ENCODE measurements at places on chromosomes 4 and X.

DNA sequence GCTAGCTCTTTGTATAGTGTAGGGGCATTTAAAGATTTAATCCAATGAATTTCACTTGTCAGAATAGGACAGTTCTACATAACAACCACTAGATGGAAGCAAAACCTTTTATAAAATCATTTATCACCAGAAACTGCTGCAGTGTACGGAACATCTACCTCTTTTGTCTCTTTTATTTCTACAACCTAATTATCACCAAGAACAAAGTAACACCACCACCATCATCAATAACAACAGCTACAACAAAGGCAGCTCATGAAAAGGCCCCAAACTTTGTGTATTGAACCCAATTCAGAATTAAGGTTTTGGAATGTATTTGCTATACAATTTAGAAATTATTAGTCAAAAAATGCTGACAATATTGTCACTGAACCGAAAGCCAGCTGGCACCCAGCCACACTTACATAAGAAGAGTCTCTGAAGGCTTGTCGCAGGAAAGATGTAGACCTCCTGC lies 260.9 kb upstream of the RPS6KA3 start:
- DNase-seq: no peak

DNA sequence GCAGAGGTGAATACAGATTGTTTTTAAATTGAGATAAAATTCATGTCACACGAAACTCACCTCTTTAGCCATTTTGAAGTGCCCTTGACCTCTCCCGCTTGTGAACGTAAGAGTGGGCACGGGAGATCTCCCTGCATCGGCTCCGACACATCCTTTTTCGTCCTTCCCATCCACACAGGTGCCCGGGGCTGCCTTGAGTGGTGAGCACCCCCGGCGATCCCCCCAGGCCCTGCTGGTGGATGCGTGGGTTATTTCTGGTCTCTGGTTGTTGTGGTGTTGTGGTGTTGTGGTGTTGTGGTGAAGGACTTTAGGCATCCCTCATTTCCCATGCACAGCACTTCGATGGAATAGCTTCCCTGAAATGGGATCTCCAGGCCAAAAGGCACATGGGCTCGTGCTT lies 46.1 kb downstream of the PSAPL1 start:
- DNase-seq: no peak

DNA sequence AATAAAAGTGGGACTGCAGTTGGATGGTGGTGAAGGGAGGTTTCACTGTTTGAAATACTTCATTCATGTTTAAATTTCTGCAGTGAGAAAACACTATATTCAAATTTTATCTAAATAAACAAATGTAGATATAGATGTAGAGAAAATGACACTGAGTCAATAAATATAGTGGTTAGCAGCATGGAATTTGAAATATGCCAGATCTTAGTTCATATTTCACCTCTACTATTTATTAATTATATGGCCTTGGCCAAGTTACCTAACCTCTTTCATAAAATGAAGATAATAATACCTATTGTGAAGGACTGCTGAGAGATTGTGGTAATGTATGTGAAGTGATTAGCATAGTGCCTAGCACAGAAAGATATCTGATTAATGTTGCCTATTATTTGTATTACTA lies 70.5 kb downstream of the AGTR2 start:
- DNase-seq: no peak

DNA sequence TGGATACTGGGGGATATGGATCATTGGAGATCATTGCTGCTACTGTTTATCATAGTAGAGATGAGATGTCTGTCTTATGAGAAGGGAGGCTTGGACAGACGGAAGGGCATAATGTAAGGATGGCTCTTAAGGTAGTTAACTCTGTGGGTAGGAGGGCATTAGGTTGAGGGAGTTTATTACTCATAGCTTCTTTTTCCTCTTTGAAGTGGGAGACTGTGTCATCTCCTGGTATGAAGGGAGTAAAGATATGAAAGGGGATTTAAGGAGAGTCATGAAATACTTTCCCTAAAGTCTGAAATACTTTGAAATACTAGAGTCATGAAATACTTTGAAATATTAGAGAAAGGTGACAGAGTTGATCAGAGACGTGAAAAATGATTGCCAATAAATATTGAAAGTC lies 255.5 kb upstream of the PITX2 start:
- no peak for DNase-seq

GRCh38 chr4:139740121-139740520 lies 74.5 kb downstream of the MGST2 start:
- no peak for DNase-seq

- no peak for DNase-seq
Observed at GRCh38 chr4:173943547-173943946, 339.9 kb downstream of the FBXO8 start.

- DNase-seq: no peak
Observed at GRCh38 chr4:128590773-128591172, 218.7 kb upstream of the JADE1 start.

GRCh38 chrX:118325453-118325852 lies 20.5 kb upstream of the WDR44 start:
- no peak for DNase-seq

DNA sequence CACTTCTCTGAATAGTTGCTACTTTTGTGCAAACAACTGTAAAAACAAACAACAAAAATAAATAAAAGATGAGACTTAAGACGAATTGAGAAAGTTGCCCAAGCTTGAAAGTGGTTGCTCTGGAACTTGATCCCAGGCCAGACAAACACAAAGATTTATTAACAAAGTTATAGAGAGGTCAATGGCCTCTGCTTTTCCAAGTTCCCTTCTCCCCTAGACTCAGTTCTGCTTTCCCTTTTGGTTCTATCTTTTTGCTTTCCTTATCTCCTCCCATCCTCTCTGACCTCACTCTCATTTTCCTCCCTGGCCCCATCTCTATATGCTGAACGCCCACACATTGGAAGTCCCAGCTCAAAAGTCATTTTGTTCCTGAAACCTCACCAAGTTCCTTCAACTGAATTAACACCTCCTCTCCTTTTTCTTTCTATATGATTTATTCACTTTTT lies 82.7 kb downstream of the MXRA5 start:
- no peak for DNase-seq

GRCh38 chrX:31213941-31214340 lies 142.1 kb upstream of the FTHL17 start:
- DNase-seq: no peak

- no peak for DNase-seq
Observed at GRCh38 chr4:124390861-124391260, 321.7 kb downstream of the ANKRD50 start.

DNA sequence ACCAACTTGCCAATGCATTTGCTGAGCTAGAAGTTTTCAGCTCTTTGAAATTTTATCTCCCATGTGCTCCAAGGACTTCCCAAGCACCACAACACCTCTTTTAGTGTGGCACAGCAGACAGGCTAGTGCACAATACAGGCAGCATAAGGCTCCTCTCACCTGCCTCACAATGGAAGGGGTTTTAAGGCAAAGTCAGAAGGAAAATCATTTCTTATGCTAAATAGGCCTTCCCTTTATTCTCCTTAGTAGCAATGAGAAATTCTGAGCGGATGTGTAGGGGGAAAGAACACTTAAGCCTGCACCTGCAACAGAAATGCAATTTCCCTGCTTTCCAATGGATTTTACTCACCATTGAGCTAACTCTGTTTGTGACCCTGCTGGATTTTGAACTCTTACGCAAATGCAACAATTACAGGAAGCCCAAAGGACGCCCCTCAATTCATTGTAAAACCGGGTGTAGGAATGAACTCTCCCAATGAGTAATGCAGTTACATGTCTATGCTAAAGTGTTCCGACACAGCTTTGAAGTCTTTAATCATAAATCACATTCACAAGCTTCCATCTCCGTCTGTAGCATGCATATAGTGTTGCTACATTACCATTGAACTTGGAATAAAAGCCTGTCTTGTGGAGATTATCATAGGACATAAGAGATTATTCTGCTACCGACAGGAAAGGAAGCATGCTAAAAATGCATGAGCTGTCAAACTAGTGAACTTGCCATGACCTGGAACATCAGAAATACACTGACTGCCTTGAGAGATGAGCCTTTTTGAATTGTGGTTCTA lies 1084.9 kb downstream of the RPA4 start:
- DNase-seq: no peak

- DNase-seq: no peak
Observed at GRCh38 chrX:11619441-11619840, 46.3 kb downstream of the ARHGAP6 start.

GRCh38 chr4:158739600-158739999 lies 16.4 kb upstream of the PPID start:
- DNase-seq: no peak

DNA sequence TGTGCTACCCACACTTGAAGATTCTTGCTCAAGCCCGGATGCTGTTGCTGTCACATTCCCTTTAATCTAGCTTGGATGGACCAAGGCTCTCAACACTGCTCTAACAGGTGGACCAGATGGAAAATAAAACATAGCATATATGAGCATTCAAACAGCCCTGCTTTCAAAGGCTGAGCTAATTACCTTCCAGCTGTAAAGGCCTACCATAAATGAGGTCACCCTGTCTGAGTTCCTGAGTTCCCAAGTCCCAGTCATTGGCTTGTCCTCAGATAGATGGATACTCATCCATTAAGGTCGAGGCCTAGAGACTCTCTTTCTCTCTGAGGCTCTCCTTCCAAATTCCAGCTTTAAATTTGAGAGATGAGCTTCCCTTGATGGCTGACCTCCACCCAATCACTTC lies 147.5 kb downstream of the STOX2 start:
- no peak for DNase-seq

- no peak for DNase-seq
Observed at GRCh38 chr4:83231620-83232076, 53.0 kb downstream of the COQ2 start.

- no peak for DNase-seq
Observed at GRCh38 chrX:20500171-20500865, 233.6 kb upstream of the RPS6KA3 start.

DNA sequence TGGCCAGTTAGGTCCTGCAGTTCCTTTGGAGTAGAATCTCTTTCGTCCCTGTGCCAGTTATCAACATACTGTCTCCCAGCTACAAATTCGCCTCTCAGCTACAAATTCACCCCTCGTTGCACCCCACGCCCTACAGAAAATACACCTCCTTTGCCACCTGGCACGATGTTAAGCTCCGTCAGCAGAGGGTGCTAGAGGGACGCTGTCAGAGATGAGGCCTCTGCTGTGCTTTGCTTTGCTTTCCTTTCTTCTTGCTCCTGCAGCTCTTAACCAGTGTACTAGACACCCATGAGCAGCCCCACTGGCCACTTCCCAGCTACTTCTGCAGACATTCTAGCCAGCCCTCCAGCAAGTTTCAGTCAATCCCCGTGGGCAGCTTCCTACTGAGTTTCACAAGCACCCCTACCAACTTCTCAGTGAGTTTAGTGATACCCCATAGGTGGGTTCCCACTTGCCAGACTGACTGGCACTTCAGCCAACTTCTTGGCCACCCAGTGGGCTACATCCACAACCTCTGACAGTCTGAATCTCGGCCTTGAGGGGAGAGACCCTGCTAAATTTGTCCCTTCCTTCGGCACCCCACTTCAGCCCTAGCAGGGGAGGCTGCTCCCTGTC lies 21.8 kb downstream of the HAUS3 start:
- peak; percentile 52 for DNase-seq

DNA sequence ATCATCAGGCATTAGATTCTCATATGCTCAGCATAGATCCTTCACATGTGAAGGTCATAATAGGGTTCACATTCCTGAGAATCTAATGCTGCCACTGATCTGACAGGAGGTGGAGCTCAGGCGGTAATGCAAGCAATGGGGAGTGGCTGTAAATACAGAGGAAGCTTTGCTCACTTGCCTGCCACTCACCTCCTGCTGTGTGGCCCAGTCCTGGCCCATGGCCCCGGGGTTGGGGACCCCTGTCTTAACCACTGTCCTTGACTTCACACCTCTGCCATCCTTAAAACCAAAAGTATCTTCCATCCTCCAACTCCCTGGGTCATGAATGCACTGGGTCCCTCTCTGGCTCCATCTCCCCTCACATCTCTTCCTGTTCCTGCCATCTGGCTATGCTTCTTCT lies 129.1 kb downstream of the HMX1 start:
- no peak for DNase-seq

DNA sequence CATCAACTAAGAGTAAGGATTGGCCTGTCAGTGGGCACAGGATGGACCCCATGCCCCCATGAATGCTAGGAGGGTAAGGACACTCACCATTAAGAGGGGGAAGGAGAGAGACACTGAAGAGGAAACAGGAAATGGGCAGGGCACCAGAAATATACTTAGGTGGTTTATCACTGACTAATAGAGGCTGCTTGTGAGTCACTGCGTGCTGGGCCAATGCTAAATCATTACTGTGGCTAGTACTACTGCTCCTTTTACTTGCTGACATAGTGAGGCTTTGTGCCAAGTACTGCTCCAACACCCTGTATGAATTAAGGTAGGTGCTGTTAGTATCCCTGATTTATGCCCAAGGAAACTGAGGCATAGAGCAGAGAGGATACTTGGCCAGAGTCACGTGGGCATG lies 130.4 kb upstream of the FRMPD4 start:
- DNase-seq: no peak

GRCh38 chrX:17674601-17675000 lies 62.7 kb upstream of the SCML1 start:
- DNase-seq: no peak

DNA sequence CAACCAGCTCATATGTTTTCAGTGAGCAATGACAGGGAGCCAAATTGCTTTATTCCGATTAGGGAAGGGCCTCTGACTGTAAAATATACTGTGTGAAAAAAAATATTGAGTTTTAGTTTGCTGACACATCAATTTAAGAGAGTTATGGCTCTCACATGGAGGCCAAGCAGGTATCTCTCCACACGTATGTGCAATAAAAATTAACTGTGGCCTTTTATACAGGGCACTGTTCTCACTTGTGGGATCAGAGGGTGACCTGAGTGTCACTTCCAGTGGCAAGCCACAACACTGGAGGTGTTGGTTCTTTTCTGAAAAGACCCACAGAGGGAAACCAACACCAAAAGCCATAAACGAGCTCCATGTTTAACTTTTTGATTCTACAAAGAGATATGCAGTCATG lies 462.8 kb downstream of the MID1IP1 start:
- no peak for DNase-seq

- DNase-seq: no peak
Observed at GRCh38 chr4:5568931-5569330, 139.4 kb downstream of the EVC2 start.

Measured in hypothalamus (tissue), 51 donors.